ENCODE measurements at places on chromosomes 7 and 10. TPM values are rescaled to one million over a fixed set of nuclear protein-coding genes. Genes with fewer than 3 reads are reported as not detected.

DNA sequence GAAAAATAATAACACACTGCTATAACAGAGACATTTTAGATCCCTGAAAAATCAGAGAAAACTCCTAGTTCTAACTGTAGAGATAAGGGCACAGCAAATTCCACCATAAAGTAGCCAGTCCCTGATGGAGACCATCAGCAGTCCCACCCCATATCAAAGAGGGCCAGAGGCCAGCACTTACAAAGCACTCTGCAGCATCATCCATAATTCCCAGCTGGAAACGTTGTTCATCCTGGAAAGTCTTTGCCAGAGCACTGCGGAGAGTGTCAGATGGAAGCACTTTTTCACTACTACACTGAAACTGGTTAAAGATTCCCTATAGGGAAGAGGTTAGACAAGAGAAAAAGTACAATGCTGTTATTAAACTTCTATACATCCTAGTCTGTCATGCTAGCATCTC, 45.8 kb downstream of the USP54 start:
- no peak for DNase-seq

DNA sequence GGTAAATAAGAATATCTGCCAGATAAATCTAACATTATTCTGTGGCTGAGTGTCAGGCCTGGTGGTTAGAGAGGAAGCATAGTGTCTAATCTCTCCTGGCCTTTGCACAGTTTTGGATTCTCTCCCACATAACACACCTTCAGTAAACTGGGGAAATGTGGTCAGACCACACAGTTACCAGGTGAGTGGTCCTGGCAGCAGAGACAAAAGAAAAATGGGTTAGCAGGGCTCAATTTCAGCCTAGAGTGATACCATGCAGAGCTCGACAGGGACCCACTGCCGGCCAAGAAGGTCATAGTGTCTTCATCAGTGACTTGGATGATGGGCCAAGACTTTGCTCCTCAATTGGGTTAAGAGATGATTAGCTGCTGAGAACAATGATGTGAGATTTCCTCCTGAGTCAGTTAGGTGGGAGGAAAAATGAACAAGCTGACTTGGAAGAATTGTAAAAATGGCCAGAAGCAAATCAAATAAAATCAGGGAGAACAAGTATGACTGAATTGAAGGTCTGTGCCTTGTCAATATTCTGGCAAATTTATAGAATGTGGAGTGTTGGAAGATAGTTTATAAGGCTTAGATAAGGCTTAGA, 69.2 kb upstream of the EFCAB10 start:
- peak; percentile 98 for DNase-seq

- DNase-seq: no peak
Observed at GRCh38 chr10:86269332-86269731, 97.3 kb downstream of the GRID1 start.

DNA sequence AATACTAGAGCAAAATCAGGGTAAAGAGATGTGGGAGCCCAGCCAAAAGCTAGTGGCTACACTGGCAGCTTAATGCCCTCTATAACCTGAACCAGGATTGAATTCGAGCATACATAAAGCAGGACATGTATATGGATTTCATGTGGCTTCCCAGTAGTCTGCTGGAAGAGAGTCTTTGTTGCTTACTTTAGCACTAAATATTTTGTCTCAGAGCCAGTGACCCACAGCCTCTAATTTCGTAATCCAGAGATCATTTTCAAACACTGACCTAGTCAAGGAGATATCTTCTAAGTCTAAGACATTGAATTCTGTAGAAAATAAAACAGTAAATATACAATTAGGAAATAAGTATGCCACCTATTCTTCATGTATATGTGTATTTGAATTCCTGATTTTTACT, 64.2 kb upstream of the GNAI1 start:
- DNase-seq: no peak

DNA sequence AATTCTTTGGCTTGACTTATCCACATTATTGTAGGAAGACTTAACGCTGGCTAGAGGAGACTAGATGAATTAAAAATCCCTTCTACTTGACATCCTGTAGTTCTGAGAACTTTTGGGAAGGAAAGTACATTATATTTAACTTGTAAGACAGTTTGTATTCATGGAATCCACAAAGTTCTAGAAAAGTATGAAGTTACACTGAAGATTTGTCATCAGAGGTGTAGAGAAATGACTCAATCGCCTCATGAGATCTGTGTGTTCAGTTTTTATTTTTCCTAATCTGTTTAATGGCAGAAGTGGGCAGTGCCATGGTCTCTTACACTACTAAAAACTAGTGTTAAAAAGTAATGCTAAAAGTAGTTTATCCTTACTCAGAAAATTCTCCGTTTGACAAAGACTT, 89.1 kb upstream of the SMIM30 start:
- DNase-seq: no peak

DNA sequence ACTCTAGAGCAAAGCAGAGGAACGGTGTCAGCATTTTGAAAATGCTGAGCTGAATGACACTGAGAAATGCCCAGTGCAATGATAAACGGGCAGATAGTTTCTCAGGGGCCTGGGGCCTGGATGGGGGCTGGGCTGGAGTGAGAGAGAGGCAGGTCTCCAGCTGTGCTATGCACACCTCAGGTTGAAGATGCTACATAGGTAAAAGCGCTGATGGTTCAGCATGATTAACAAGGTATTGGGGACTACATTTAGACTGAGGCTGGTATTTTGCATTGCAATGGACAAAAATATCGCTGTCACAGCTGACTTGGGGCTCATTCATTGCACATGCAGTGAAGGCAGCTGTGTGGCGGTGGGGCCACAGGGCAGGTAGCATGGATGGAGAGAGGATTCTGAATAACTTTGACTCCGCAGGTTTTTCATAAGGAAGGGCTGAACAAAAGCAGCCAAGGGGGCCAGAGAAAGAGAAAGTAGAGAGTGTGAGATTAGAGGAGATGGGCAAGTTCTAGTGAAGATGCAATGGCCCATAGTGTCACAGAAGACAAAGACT, 290.8 kb upstream of the ZNF32 start:
- no peak for DNase-seq

- no peak for DNase-seq
Observed at GRCh38 chr7:98254951-98255610, 3.0 kb upstream of the TECPR1 start.

- no peak for DNase-seq
Observed at GRCh38 chr10:45673074-45673648, 589 bp upstream of the ZFAND4 start.

- DNase-seq: no peak
Observed at GRCh38 chr10:36116731-36117130, 474.6 kb upstream of the FZD8 start.

The ADCY1 gene
- 3.1 TPM for total RNA-seq

The MKX gene
- 2.6 TPM for total RNA-seq

The AGMO gene
- not detected for total RNA-seq

The EBLN1 gene
- not detected for total RNA-seq

The GBX1 gene
- total RNA-seq: not detected

The MYO1G gene
- total RNA-seq: 0.17 TPM

All from PC-3 (cell line).